ENCODE measurements at places on chromosomes 7 and 10.

DNA sequence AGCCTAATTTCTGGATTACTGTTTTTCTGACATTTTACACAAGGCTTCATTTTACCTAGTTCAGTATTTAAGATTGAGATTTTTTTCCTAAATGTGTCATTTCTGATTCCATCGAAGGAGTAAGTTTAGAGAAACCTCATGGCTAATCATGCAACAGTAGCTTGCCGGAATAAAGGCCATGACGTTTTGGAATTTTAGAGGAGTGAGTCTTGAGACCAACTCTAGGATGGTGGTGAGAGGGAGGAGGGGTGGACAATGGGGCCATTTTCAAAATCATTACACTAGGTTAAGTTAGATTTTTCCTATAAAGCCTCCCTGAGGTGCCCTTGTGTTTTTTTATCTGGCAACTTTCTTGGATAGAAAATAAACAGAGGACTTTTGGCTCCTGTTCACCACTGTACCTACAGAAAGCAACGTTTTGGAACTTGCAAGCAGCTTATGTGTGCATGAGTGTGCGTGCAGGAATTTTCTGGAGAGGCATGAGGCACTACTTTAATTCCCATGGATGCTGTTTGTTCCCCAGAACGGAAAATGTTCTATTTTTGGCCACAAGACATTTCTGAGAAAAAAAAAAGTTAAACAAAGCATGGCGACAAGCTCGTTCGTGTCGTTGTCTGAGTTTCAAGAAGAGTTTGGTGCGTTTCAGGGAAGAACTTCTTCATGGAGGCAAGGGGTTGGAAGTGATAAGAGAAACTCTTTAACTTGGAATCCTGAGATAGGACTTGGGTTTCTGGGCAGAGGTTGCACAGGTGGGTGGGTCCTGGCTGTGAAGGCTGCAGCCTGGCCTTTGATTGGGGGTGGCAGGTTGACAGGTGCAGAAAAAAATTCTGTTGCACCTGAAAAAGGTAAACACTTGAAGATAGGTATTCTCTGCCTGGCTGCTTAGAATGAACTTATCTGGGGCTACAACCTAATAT, 178.1 kb downstream of the PTEN start:
- no peak for DNase-seq

GRCh38 chr10:114274616-114275453, 35.8 kb downstream of the VWA2 start:
- DNase-seq = no peak

GRCh38 chr7:135463908-135464307, 46.0 kb downstream of the CNOT4 start:
- no peak for DNase-seq

GRCh38 chr10:44587488-44588318, 202.8 kb upstream of the CXCL12 start:
- no peak for DNase-seq

DNA sequence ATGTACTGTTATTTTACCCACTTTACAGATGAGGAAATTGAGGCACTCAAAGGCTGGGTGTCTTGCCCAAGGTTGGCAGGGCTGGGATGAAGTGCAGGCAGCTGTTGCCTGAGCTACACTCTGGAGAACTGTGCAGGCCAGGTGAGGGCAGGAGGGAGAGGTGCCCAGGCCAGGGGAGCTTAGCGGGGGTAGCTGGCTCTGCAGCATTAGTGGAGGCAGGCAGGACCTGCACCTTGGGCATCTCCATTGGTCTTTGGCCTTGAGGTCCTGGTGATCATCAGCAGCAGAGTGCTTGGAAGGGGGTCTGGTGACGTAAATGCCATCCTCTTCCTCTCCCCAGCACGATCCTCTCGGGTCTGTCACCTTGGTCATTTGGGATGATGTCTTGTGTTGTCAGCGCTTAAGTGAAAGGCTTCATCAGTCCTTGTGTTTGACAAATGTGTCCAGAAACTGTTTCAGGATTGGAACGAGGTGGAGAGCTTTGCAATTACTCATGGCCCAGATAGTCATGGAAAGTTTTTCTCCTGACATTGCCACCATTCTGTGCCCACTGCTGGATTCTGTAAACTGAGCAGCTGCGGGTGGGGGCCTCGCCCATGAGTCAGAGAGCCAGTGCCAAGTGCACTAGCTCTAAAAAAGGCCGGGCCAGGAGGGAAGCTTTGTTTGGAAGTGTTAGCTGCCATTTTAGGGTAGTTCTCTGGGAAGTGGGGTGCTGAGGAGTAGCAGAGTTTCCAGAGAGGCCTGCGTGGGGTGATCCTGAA, 47.6 kb downstream of the TSPAN15 start:
- DNase-seq = no peak

Data from esophagus squamous epithelium (tissue), 5 donors.